Fibroblast of skin of left quadriceps (primary cell): ENCODE measurements at places on chromosomes 2 and 18.

DNA sequence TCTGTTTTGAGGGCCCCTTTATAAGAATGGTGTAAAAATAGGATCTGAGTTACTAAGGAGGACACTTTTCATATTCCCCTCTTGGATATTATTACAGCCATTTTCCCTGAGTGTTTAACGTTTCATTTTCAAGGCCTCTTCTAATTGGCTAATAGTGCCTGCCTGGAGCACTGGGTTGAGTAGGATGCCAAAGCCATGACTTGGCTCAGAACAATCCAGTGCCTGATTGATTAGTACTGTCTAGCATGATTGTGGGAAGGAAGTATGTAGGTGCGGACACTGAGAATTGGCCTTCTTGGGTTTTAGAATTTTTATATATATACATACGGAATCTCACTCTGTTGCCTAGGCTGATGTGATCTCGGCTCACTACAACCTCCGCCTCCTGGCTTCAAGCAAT, 66.1 kb downstream of the NAB1 start:
- DNase-seq = no peak

DNA sequence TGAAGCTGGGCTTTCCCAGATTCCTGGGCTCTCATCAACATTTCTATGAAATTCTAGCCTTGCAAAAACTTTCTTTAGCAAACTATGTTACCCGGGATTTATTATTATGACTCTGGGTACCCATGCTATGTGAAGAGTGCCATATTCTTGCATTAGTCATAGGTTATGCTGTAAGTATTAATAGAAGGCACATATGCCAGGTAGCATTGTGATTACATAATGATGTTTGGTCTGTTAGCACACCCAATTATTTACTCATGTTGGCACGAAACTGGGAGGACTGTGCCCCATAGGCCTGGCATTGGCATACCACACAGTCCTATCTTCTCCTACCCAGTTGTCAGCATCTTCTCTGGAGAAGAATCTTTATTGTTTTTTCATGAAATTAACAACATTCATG, 171.0 kb downstream of the SLC4A3 start:
- DNase-seq = no peak

- DNase-seq = no peak
Measured at GRCh38 chr18:74793746-74794145, 196.1 kb downstream of the ZNF407 start.

- DNase-seq = no peak
Measured at GRCh38 chr2:231891514-231891905, 34.7 kb downstream of the NPPC start.

DNA sequence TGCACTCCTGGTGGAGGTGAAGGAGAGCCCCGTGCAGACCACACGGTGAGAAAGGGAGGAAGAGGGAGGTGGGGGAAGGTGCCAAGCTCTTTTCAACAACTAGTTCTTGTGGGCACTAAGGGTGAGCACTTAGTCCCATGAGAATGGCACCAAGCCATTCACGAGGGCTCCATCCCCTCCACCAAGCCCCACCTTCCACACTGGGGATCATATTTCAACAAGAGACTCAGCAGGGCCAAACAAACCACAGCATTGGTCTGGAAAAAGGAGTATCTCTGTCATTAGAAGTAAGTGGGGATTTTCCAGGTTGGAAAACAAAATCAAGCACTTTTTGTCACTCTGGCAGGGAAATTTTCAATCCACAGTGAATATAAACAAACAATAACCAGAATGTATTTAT, 38.4 kb downstream of the ZAP70 start:
- no peak for DNase-seq

GRCh38 chr2:188610827-188611226, 319.2 kb downstream of the GULP1 start:
- DNase-seq = no peak

GRCh38 chr2:170106102-170106840, 71.7 kb upstream of the MYO3B start:
- DNase-seq = no peak

DNA sequence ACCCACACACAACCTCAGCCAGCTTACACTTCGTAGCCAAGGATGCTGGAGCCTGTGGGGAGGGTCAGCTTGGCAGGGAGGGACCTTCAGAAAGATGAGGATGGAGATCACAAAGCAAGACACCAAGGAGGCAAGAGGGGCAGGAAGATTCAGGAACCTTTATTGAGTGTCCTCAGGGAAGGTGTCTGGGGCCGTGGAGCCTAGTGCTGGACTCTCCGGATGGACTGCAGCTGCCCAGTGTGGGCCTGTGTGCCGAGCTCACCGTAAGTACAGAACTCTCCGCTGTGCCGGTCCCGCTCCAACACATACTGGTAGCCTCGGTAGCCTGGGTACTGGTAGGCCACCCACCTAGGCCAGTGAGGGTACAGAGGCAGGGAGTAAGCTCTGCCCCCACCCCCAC, 3.2 kb downstream of the CRYBA2 start:
- no peak for DNase-seq

GRCh38 chr18:58375051-58375450, 253.8 kb downstream of the ALPK2 start:
- no peak for DNase-seq

DNA sequence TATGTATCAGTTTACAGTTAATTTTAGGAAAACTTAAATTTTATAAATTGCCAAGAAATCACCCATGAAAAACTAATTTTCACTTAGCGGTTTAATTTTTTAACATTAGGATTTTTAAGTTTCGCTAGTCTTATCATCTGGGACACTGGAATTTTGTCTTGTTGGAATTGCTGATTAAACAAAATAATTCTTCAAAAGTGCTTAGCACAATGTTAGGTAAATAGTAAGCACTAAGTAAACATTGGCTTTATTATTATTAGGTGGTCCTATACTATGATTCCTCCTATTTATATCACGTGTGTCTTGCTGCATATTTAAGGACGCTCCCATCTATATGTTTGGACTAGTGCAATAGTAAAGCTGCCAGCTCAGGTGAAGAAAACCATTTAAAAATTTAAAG, 54.6 kb upstream of the MAP4K3 start:
- DNase-seq = no peak

- no peak for DNase-seq
Measured at GRCh38 chr18:14093307-14093915, 38.8 kb downstream of the ZNF519 start.

- no peak for DNase-seq
Measured at GRCh38 chr2:133262893-133263292, 305.4 kb downstream of the NCKAP5 start.

- DNase-seq = no peak
Measured at GRCh38 chr2:13537771-13538349, 821.1 kb downstream of the TRIB2 start.

GRCh38 chr2:220224691-220225543, 597.5 kb downstream of the SLC4A3 start:
- DNase-seq = peak; percentile 78

DNA sequence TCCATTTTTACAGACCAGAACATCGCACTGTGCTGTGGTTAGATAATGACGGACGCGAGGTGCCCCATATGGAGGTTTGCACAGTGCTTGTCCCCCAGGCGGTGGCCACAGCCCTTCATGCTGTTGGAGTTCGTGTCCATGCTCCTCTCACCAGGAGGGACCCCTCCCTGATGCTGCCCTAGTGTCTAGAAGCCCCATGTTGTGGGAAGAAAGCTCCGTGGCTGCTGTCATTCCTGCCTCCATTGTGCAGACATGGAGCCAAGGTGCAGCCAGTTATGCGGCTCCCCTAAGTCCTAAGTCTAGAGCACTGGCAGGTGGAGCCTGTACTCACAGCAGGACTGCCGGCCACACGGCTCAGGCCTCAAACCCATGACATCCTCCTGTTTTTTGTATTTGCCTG, 464.9 kb downstream of the EIPR1 start:
- no peak for DNase-seq

DNA sequence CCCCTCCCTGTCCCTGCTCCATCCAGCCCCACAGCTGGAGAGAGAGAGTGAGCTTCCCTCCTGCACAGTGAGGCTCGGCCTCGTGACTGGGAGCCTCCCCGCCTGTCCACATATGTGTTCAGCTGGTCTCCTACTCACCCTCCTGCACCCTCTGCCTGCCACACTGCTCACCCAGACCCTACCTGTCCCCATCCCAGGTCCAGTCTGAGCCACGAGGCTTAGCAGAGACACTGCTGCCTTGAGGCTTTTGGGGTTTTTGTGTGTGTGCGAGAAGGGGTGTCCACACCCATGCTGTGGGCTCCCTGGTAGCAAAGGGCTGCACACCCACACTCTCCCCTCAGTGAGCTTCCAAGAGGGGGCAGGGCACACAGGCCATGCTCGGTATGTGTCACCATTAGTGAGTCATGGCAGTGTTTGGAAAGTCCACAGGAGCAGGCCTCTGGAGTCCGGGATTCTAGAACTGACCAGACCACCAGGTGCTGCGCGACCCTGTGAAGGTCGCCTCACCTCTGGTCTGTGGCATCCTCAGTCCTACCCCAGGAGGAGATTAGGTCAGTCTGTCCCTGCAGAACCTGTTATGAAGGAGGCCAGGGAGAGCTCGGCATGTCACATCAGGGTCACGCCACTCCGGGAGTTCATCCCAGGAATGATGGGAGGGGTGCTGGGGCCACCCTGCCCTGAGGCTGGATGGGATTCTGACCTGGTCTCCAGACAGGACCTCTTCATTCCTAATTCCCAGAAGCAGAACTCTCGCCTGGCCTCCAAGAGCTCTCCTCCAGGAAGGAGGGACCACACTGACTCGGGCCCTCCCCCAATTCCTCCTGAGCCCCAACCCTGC, 39.9 kb upstream of the SMAD7 start:
- no peak for DNase-seq

GRCh38 chr18:8949206-8949605, 153.3 kb upstream of the NDUFV2 start:
- DNase-seq = no peak

- no peak for DNase-seq
Measured at GRCh38 chr2:134244086-134244485, 9.8 kb upstream of the MGAT5 start.

DNA sequence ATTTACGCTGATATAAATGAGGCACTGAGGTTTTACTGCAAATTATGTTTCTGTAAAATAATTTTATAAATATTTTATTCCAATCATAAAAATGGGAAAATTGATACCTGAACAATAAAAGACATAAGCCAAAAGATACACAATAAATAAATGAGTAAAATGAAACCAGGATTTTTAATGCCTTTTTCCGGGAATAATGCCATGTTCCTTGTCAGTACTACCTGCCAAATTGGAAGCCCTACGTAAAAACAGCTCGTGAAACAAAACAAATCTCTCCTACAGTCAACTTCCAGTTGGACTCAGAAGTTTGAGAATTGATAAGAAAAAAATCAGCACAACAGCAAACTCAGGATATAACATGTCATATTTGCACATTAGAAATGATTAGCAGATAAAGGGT, 18.0 kb downstream of the GALNT3 start:
- DNase-seq = no peak
